ENCODE measurements at places on chromosomes 1 and 21.
A peak's percentile ranks its signal among the peaks of the same experiment; 100 is the strongest.

DNA sequence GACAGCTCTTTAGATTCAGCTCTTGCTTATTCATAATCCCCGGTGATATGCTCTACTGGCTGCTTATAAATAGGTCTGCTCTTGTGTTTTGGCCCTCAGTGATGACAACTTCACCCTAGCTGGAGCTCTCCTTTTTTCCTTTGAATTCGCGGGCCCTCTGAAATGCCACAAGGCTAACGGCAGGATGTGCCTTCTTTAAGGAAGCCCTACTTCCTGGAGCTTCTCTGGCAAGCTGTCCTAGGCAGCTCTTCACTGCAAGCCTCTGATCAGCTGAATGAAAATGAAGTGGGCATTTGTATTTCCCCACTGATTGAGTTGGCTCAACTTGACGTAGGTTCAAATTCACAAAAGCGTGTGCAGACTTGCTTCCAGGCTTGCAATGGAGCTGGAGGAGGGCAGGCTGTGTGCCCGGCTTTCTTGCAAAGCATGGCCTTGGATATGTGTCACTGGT, 22.2 kb downstream of the SGIP1 start:
- H3K27ac ChIP-seq, result no peak overlapping the region
- no peaks in the 10 kb centered on the region for H3K4me1 ChIP-seq
- H3K27me3 ChIP-seq, result peaks cover 1% of the 10 kb centered on the region

GRCh38 chr1:115648717-115649691, 7.2 kb downstream of the VANGL1 start:
- H3K36me3 ChIP-seq, result peaks cover 15% of the 10 kb centered on the region
- no peak overlapping the region for H3K4me3 ChIP-seq
- no peak overlapping the region for H3K27ac ChIP-seq
- peaks cover 3% of the 10 kb centered on the region for H3K4me1 ChIP-seq
- peak; percentile 41 for DNase-seq

DNA sequence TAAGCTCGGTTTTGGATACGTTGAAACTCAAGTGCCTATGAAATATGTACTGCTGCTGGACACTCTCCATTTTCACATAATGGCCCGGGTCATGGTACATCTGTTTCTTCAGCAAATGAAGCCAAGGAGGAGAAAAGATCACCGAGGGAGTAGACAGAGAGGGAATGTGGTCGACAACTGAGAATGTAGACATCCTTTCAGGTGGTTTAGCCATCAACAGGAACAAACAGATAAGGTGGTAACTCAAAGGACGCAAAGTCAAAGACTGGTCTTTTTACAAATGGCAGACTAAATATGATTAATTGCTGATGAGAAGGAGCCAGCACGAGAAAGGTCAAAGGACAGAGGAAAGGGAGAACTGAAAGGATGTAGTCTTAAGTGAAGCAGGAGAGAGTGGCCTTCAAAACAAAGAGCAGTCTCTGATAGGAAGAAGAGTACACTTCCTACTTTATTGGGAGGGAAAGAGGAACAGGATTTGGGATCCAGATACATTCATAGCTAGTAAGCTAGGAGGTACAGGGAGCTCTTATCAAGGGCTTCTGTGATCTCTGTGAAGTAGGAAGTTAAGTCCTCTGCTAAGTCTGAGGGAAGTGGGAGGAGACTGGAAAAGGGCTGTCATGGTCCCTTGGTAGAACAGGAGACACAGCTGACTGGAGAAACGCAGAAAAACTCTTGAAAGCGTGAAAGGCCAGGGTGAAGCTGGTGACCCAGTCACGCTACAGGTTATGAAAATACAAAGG, 28.3 kb downstream of the NUP133 start:
- H3K27me3 ChIP-seq, result no peaks in the 10 kb centered on the region
- no peak for DNase-seq
- H3K4me3 ChIP-seq, result no peak overlapping the region
- peaks cover 41% of the 10 kb centered on the region for H3K36me3 ChIP-seq
- peaks cover 9% of the 10 kb centered on the region for H3K4me1 ChIP-seq

GRCh38 chr1:25456502-25456901, 25.8 kb downstream of the MACO1 start:
- no peak for DNase-seq
- H3K27ac ChIP-seq, result no peak overlapping the region
- H3K36me3 ChIP-seq, result peaks cover 40% of the 10 kb centered on the region

- H3K27ac ChIP-seq, result peak within 1 kb of the TSS; percentile 90
- peaks cover 29% of the 10 kb centered on the region for H3K4me1 ChIP-seq
Measured at GRCh38 chr1:169711469-169712308, at the start of gene SELL. Gene SELL, minus strand, starts transcription at chr1:169711620. Its CDS starts 122 bp downstream, at chr1:169711498.

- H3K36me3 ChIP-seq, result peaks cover 4% of the 10 kb centered on the region
- no peak overlapping the region for H3K4me3 ChIP-seq
- no peak for DNase-seq
- peaks cover 16% of the 10 kb centered on the region for H3K27me3 ChIP-seq
- no peak overlapping the region for H3K27ac ChIP-seq
Measured at GRCh38 chr1:9406111-9406510, 113.4 kb downstream of the SPSB1 start.

- H3K27ac ChIP-seq, result no peak overlapping the region
- H3K4me1 ChIP-seq, result peaks cover 44% of the 10 kb centered on the region
- H3K4me3 ChIP-seq, result no peak overlapping the region
- H3K27me3 ChIP-seq, result no peaks in the 10 kb centered on the region
- peaks cover 76% of the 10 kb centered on the region for H3K36me3 ChIP-seq
Measured at GRCh38 chr1:226069811-226070489, 7.4 kb downstream of the H3-3A start.

- H3K4me3 ChIP-seq, result no peak overlapping the region
- DNase-seq, result peak; percentile 24
- H3K36me3 ChIP-seq, result no peaks in the 10 kb centered on the region
- peak overlapping the region; percentile 84 for H3K27ac ChIP-seq
- no peaks in the 10 kb centered on the region for H3K27me3 ChIP-seq
- peaks cover 32% of the 10 kb centered on the region for H3K4me1 ChIP-seq
Measured at GRCh38 chr21:39004634-39005501, 178.4 kb downstream of the PSMG1 start.

DNA sequence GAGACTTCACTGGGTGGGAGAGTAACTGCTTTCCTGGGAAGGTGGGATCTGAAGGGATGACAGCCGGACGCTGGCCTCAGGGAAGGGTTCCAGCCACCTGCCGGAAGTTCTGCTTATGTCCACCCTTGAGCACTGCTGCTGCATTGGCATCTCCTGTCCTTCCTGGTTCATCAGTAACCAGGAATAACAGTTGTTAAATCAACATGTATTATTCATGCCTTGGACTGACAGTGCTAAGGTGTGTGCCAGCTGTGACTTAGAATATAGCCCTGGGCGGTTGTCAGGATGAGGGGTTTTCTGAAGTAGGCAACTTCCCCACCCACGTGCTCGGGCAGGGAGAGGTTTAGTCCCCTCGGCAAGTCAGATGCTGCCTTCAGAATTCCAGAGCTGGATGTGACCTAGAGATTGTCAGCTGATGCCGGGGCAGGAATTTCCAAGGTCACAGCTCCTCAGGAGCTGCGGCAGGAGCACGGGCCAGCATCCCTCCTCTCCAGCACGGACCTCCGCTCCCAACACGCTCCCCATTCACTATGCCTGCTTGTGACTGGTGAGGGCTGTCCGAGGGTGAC, 17.9 kb downstream of the CLDN14 start:
- no peaks in the 10 kb centered on the region for H3K27me3 ChIP-seq
- no peak overlapping the region for H3K27ac ChIP-seq
- no peaks in the 10 kb centered on the region for H3K4me1 ChIP-seq
- H3K4me3 ChIP-seq, result no peak overlapping the region
- no peaks in the 10 kb centered on the region for H3K36me3 ChIP-seq

GRCh38 chr1:26351590-26352337, 2.2 kb downstream of the CRYBG2 start:
- peaks cover 3% of the 10 kb centered on the region for H3K27me3 ChIP-seq
- no peak overlapping the region for H3K27ac ChIP-seq
- peaks cover 10% of the 10 kb centered on the region for H3K4me1 ChIP-seq
- no peaks in the 10 kb centered on the region for H3K36me3 ChIP-seq

GRCh38 chr1:30903343-30904034, 5.1 kb downstream of the SDC3 start:
- no peak for DNase-seq
- H3K4me1 ChIP-seq, result peaks cover 6% of the 10 kb centered on the region
- H3K27ac ChIP-seq, result no peak overlapping the region
- H3K4me3 ChIP-seq, result no peak overlapping the region
- no peaks in the 10 kb centered on the region for H3K36me3 ChIP-seq

DNA sequence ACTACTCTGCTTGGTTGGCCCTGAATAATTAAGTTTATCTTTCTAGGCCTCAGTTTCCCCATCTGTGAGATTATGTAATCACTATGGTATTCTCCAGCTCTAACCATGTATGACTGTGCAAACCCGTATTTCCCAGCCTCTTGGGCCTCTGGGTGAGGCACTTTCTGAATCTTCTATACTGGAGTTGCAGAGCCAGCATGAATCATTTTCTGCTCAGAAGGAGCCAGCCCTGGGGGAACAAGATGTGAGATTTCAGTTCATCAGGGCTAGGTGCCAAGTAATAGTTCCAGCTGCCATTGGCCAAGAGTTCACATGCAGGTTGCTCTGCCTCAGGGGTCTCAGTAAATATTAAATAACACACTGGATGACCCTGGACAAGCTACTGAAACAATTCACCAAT, 47.7 kb upstream of the USP24 start:
- peaks cover 28% of the 10 kb centered on the region for H3K27me3 ChIP-seq
- no peak overlapping the region for H3K27ac ChIP-seq
- H3K4me1 ChIP-seq, result peaks cover 11% of the 10 kb centered on the region
- H3K36me3 ChIP-seq, result no peaks in the 10 kb centered on the region
- no peak for DNase-seq
- H3K4me3 ChIP-seq, result no peak overlapping the region

- no peaks in the 10 kb centered on the region for H3K36me3 ChIP-seq
- DNase-seq, result no peak
- H3K4me1 ChIP-seq, result no peaks in the 10 kb centered on the region
- no peak overlapping the region for H3K4me3 ChIP-seq
- H3K27me3 ChIP-seq, result peaks cover 10% of the 10 kb centered on the region
Measured at GRCh38 chr1:236767276-236767675, 27.8 kb upstream of the MTR start.

DNA sequence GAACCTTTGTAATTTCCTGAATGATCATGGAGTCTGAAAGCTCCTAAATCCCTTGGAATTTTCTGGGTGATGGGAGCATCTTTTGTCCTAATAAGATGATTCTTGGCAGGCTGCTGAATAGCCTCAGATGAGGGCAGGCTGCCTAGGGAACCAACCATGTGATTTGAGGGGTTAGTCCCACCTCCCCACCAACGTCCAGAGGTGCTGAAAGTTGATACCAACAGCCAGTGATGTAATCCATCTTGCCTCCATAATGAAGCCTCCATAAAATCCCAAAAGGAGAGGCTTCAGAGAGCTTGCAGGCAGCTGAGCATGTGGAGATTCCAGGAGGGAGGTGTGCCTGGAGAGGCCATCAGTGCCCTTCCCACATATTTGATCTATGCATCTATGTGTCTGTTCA, 43.7 kb downstream of the GTF2B start:
- no peaks in the 10 kb centered on the region for H3K27me3 ChIP-seq
- no peak for DNase-seq
- H3K36me3 ChIP-seq, result peaks cover 15% of the 10 kb centered on the region
- no peaks in the 10 kb centered on the region for H3K4me1 ChIP-seq

DNA sequence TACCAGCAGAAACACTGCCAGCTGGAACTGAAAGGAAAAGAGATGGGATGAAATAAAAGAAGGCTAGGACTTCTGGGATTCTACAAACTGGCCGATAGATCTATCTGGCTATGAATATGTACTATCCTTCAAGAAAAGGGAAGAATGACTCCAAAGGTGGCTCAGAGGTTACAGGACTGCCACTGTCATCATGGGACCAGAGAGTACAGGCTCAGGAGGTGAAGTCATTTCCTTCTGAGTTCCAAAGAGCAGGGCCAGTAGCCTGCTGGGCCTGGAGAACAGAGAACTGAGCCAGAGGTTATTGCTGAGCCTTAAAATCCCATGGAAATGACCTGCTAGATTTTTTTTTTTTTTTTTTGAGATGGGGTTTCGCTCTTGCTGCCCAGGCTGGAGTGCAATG, 27.6 kb downstream of the ZNF496 start:
- H3K27ac ChIP-seq, result no peak overlapping the region
- H3K4me1 ChIP-seq, result peaks cover 2% of the 10 kb centered on the region
- no peak for DNase-seq
- H3K4me3 ChIP-seq, result no peak overlapping the region
- peaks cover 57% of the 10 kb centered on the region for H3K36me3 ChIP-seq

- H3K4me3 ChIP-seq, result no peak overlapping the region
- H3K27ac ChIP-seq, result no peak overlapping the region
- no peak for DNase-seq
- no peaks in the 10 kb centered on the region for H3K4me1 ChIP-seq
- no peaks in the 10 kb centered on the region for H3K27me3 ChIP-seq
Measured at GRCh38 chr1:36867575-36867974, 166.7 kb downstream of the GRIK3 start.

DNA sequence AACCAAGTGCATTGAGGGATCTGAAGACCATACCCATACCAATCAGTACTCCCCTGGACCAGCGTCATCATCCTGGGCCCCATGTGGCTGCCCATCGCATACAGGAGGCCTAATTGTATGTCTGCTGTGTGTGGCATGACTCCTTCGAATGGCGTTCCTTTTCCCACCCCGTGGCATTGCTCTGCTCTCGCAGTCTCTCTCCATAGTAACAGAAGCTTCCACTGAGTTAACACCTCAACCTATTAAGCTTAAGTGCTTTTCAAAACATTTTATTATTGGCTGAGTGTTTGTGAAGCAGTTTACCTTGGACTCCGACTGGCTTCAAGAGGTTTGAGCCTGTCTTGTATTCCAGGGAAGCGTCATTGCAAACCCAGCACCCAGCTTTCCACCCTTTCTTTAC, 187.1 kb upstream of the LMO4 start:
- no peak for DNase-seq
- H3K27me3 ChIP-seq, result peaks cover 16% of the 10 kb centered on the region
- no peak overlapping the region for H3K4me3 ChIP-seq
- no peak overlapping the region for H3K27ac ChIP-seq

- H3K4me1 ChIP-seq, result no peaks in the 10 kb centered on the region
- no peak for DNase-seq
- no peak overlapping the region for H3K27ac ChIP-seq
- peaks cover 67% of the 10 kb centered on the region for H3K27me3 ChIP-seq
- no peaks in the 10 kb centered on the region for H3K36me3 ChIP-seq
- no peak overlapping the region for H3K4me3 ChIP-seq
Measured at GRCh38 chr1:30807318-30808066, 49.9 kb upstream of the LAPTM5 start.

DNA sequence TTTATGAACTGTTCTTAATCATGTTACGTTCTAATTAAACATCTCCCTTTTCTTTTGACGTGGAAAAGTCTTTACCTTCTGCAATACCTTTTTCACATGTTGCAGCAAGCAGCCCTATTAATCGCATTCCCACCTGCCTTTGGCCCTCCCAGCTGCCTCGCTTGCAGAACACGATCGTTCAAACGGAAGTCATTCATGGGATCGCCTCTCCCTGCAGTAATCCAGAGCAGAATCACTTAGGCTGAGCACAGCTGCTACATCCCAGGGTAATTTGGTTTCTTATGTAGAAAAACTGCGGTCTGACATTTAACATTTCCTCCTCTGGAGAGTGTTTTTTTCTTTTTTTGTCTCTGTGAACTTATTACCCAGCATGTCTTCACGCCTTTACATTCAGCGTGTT, 206.3 kb downstream of the KIF26B start:
- H3K4me1 ChIP-seq, result peaks cover 6% of the 10 kb centered on the region
- DNase-seq, result no peak
- no peak overlapping the region for H3K27ac ChIP-seq
- no peaks in the 10 kb centered on the region for H3K36me3 ChIP-seq
- no peak overlapping the region for H3K4me3 ChIP-seq
- peaks cover 8% of the 10 kb centered on the region for H3K27me3 ChIP-seq

Measured in activated CD8-positive, alpha-beta T cell treated with anti-CD3 and anti-CD28 coated beads, Interleukin-2, amount 10 ng/mL, durations not matched to agents 7 days and 5 days (primary cell).